Mesothelial cell of epicardium (in vitro differentiated cells): ENCODE measurements at places on chromosomes 5 and 9. TPM values are rescaled to one million over a fixed set of nuclear protein-coding genes. Genes with fewer than 3 reads are reported as not detected.

PHYHD1 gene
- total RNA-seq = 22.2 to 25.4 TPM (median 24.3 TPM) in 3 replicates

FABP6 gene
- total RNA-seq = not detected in 3 replicates

SNX18 gene
- total RNA-seq = 17.2 to 18.6 TPM (median 18.1 TPM) in 3 replicates

ABCA2 gene
- total RNA-seq = 57.7 to 59.3 TPM (median 58.7 TPM) in 3 replicates

PLAC8L1 gene
- total RNA-seq = 2.3 to 4.2 TPM (median 2.6 TPM) in 3 replicates

GRCh38 chr5:124398460-124398859, 348.0 kb downstream of the ZNF608 start:
- H3K4me1 ChIP-seq = peaks cover 39% of the 10 kb centered on the region
- H3K36me3 ChIP-seq = no peaks in the 10 kb centered on the region
- no peak overlapping the region for H3K27ac ChIP-seq
- no peak for DNase-seq
- peaks cover 2% of the 10 kb centered on the region for H3K27me3 ChIP-seq

- H3K4me1 ChIP-seq = peaks cover 16% of the 10 kb centered on the region
- H3K27ac ChIP-seq = peak overlapping the region; percentile 47
- DNase-seq = no peak
- no peak overlapping the region for H3K4me3 ChIP-seq
- peaks cover 9% of the 10 kb centered on the region for H3K36me3 ChIP-seq
- H3K27me3 ChIP-seq = no peaks in the 10 kb centered on the region
These were observed 65.6 kb downstream of the HOMER1 start for GRCh38 chr5:79448336-79448735.

DNA sequence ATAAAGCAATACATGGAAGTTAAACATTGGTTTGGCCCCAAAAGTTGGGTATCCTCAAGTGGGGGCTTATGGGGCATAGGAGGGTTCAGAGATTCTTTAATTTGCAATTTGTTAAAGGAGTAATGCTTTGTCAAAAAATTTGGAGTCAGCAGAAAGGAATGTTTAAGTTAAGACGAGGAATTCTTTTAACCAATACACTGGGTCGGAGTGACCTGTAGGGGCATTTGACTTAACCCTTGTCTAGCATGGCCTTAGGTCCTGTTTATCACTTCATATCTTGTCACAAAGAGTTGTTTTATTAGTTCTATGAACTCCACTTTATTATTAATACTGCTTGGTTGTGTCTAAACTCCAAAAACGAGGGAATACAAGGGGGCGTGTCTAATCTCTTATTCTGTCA, 656.1 kb upstream of the RORB start:
- H3K36me3 ChIP-seq = no peaks in the 10 kb centered on the region
- DNase-seq = no peak
- no peaks in the 10 kb centered on the region for H3K27me3 ChIP-seq
- no peak overlapping the region for H3K4me3 ChIP-seq
- no peaks in the 10 kb centered on the region for H3K4me1 ChIP-seq

GRCh38 chr5:174354571-174354970, 309.1 kb downstream of the NSG2 start:
- H3K4me1 ChIP-seq = peaks cover 13% of the 10 kb centered on the region
- H3K4me3 ChIP-seq = no peak overlapping the region
- no peak overlapping the region for H3K27ac ChIP-seq
- DNase-seq = no peak
- no peaks in the 10 kb centered on the region for H3K27me3 ChIP-seq

GRCh38 chr5:2802693-2803365, 51.4 kb upstream of the IRX2 start:
- no peak for DNase-seq
- no peaks in the 10 kb centered on the region for H3K36me3 ChIP-seq
- no peaks in the 10 kb centered on the region for H3K27me3 ChIP-seq
- no peak overlapping the region for H3K4me3 ChIP-seq
- peaks cover 41% of the 10 kb centered on the region for H3K4me1 ChIP-seq

DNA sequence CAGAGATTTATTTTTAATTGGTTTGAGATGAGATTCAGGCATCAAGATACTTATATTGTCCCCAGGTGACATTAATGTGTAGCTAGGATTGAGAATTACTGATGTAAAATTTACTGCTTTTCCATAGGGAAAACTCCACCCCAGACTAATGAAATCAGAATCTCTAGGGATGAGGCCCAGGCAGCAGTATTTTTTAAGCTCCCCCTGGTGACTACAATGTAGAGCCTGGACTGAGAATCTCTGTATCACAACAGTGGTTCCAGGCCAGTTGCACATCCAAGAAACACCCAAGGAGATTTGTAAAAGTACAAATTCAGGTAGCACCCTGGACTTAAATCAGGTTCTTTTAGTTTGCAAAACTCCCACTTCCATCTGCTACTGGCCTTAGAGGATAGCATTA, 185.7 kb downstream of the MARCHF11 start:
- peaks cover 21% of the 10 kb centered on the region for H3K36me3 ChIP-seq
- H3K4me1 ChIP-seq = peaks cover 10% of the 10 kb centered on the region
- DNase-seq = no peak
- H3K4me3 ChIP-seq = no peak overlapping the region
- H3K27ac ChIP-seq = no peak overlapping the region

DNA sequence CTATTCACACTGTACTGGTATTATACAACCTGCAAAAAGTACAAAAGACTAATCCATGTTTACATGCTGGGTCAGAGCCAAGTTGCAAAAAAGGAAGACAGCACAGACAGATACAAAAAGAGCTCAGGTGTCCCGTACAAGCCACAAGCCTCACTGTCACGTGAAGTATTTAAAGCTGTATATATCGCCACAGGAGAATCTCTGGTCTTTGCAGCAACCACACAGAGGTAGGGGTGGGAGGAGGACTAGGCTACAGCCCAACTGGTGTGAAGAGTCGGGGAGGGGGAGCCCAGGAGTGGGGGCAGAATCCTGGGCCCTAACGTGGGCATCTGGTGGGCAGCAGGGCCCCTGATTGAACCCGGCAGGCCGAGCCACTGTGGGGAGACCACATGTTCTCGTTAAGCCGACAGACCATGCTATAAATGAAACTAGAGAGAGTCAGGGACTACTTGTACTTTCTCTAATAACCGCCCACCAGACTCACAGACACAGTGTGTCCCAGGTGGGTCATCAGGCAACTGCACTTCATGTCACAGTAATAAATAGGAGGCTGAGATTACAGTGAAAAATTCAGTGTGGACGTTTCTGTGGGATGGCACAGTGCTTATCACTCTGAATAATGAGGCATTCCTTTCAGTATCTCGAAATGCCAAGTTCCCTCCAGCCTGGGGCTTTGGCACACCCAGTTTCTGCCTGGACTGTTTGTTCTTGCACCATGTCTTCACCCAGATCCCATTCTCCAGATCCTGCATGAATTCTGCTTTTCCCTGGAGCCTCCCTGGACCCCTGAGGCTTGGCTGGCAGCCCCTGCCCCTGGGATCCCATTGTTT, 79.3 kb upstream of the SH3PXD2B start:
- no peaks in the 10 kb centered on the region for H3K36me3 ChIP-seq
- H3K27ac ChIP-seq = peak overlapping the region; percentile 35
- peak; percentile 35 for DNase-seq
- H3K27me3 ChIP-seq = peaks cover 2% of the 10 kb centered on the region
- peaks cover 13% of the 10 kb centered on the region for H3K4me1 ChIP-seq

DNA sequence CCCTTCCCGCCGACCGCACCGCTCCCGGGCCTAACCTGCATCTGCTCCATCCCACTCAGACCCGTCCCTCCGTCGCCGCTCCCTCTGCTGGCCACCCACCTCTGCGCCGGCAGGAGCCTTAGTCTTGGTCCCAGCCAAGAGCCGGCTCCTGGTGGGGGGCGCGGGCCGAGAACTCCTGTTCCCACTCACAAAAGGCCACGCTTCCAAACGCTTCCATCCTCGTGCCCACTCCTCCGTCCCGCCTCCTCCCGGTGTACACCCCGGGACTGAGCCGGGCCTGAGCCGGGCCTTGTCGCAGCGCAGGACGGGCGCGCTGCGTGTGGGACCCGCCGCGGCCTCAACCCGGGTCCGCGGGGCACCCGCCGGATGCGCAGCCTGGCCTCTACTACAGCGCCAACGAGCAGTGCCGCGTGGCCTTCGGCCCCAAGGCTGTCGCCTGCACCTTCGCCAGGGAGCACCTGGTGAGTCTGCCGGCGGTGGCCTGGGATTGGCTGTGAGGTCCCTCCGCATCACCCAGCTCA, 7.5 kb downstream of the ADAMTS13 start:
- peak; percentile 73 for DNase-seq
- peaks cover 3% of the 10 kb centered on the region for H3K36me3 ChIP-seq
- peak overlapping the region; percentile 40 for H3K4me3 ChIP-seq
- H3K4me1 ChIP-seq = peaks cover 4% of the 10 kb centered on the region

DNA sequence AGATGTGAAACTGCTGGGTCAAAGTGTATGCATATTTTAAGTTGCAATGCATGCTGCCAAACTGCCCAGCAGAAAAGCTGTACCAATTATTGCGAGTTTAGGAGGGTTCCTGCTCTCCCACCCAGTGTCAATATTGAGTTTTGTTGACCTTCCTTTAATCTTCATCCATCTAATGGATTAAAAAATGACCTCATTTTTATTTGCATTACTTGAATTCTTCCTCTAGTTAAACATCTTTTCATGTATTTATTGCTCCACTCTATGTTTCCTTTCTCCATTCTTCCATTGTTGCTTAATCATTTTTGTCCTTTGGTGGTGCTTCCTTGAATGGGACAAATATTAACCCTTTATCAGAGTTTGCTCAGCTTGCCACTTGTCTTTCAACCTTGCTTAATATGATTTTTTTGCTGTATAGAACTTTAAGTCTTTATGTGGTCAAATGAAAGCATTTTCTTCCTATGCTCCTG, 32.4 kb downstream of the TLE1 start:
- DNase-seq = no peak
- H3K27me3 ChIP-seq = no peaks in the 10 kb centered on the region
- peaks cover 27% of the 10 kb centered on the region for H3K4me1 ChIP-seq
- peaks cover 32% of the 10 kb centered on the region for H3K36me3 ChIP-seq
- no peak overlapping the region for H3K27ac ChIP-seq

- no peak overlapping the region for H3K4me3 ChIP-seq
- H3K27me3 ChIP-seq = peaks cover 89% of the 10 kb centered on the region
- no peaks in the 10 kb centered on the region for H3K36me3 ChIP-seq
- H3K4me1 ChIP-seq = no peaks in the 10 kb centered on the region
- DNase-seq = peak; percentile 86
- H3K27ac ChIP-seq = no peak overlapping the region
These were observed 7.3 kb upstream of the BARHL1 start for GRCh38 chr9:132575005-132575609.

DNA sequence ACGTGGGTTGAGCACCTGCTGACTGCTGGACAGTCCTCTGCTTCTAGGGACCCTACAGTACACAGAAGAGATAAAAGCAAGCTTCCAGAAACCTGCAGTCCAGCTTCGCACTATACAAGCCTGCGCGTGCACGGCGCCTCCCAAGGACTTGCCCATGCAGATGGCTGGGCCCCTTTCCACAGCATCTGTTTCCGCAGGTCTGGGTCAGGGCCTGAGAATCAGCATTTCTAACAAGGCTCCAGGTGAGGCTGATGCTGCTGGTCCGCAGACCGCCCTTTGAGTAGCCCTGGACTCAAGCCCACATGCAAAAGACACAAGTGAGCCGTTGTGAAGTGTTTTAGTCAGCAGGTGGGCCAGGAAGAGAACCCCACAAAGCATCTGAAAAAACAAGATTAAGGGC, 133.1 kb downstream of the HSD17B3 start:
- H3K27me3 ChIP-seq = peaks cover 29% of the 10 kb centered on the region
- no peaks in the 10 kb centered on the region for H3K36me3 ChIP-seq
- DNase-seq = no peak
- H3K4me3 ChIP-seq = no peak overlapping the region
- H3K4me1 ChIP-seq = peaks cover 14% of the 10 kb centered on the region
- no peak overlapping the region for H3K27ac ChIP-seq

- H3K4me1 ChIP-seq = peaks cover 3% of the 10 kb centered on the region
- DNase-seq = no peak
- no peak overlapping the region for H3K4me3 ChIP-seq
- H3K27ac ChIP-seq = no peak overlapping the region
- H3K27me3 ChIP-seq = no peaks in the 10 kb centered on the region
These were observed 419.8 kb downstream of the CETN3 start for GRCh38 chr5:89989776-89990175.

GRCh38 chr9:31390403-31391025, 993.9 kb upstream of the ACO1 start:
- H3K36me3 ChIP-seq = no peaks in the 10 kb centered on the region
- DNase-seq = no peak
- no peaks in the 10 kb centered on the region for H3K27me3 ChIP-seq
- H3K4me3 ChIP-seq = no peak overlapping the region

GRCh38 chr9:117098331-117098730, 316.5 kb downstream of the ASTN2 start:
- H3K36me3 ChIP-seq = no peaks in the 10 kb centered on the region
- H3K27me3 ChIP-seq = no peaks in the 10 kb centered on the region
- H3K4me3 ChIP-seq = no peak overlapping the region
- H3K4me1 ChIP-seq = peaks cover 16% of the 10 kb centered on the region

DNA sequence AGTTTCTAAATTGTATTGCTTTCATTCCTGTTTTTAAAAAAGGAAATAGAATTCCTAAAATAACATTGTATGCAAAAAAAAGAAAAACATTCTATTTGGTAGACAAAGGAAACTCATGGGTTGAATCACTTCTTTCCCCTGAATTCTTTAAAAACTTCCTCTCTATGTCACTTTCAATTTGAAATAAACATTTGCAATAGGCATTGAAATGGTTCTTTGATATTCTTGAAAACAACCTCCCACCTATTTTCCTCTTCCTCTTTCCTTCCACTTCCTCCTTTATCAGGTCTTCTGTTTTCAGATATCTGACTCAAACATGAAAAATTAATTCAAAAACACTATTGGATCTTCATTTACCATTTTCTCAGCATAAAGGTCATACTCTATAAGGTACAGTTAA, 442.0 kb upstream of the MEF2C start:
- H3K27ac ChIP-seq = no peak overlapping the region
- DNase-seq = no peak
- peaks cover 10% of the 10 kb centered on the region for H3K4me1 ChIP-seq

DNA sequence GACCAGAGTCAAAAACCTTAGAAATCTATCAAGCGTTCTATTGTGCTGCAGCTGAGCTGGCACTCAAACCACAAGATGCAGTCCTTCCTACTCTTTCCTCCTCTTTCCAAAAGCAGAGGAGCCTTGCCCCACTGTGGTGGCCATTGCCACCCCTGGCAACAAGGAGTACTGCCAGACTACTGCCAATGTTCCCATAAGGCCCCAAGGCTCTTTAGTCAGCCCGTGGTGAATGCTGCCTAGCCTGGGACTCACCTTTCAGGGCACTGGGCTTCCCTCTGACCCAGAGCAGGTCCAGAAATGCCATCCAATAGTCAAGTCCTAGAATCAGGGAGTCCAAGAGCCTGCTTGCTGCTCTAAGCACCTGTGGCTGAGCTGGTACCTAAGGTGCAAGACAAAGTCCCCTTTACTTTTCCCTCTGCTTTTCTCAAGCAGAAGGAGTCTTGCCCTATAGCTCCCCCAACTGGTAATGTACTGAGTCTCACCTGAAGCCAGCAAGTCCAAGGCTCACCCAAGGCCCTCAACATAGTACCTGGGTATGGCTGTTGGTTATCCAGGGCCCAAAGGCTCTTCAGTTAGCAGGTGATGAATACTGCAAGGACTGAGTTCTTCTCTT, 219.4 kb downstream of the ATPSCKMT start:
- peaks cover 2% of the 10 kb centered on the region for H3K36me3 ChIP-seq
- H3K4me3 ChIP-seq = no peak overlapping the region
- no peak for DNase-seq
- no peak overlapping the region for H3K27ac ChIP-seq
